ENCODE measurements at places on chromosomes 16 and 17. TPM values are rescaled to one million over a fixed set of nuclear protein-coding genes. Genes with fewer than 3 reads are reported as not detected.

DNA sequence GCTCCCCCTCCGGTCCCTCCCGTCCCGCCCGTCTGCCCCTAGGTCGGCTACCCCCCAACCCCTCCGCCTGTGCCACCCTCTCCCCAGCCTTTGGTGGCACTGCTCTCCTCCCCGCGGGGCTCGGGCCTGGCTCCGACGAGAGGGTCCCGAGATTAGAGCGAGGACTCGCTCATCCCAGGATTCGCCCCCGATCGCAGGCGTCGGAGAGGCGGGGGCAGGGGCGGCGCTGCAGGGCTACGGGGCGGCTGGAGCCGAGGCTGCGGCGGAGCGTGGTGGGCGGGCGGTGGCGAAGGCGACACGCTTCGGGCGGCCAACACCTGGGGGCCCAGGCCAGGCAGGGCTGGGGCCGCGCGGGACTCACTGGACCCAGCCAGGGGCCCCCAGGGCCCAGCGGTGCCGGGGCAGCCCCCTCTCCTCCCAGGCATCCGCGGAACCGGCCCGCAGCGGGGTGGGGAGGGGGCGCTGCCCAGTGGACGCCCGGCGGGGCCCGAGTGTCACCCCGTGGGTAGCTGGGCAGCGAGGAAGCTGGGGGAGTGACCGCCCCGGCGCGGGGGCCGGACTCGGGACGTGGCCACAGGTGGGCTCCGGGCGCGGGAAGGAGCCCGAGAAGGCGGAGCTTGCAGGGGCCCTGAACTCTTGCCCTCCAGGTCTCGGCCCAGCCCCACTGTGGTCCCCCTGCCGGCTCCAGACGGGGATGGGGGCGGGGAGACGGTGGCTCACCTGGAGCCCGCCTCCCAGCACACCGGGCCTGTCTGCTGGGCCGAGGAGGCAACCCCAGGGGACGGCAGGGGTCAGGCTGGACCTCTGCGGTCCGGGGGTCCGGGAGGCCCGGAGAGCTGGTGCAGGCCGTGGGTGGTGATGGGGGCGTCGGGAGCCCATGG lies 1.5 kb downstream of the MGAT5B start:
- no peak overlapping the region for H3K27ac ChIP-seq
- no peaks in the 10 kb centered on the region for H3K36me3 ChIP-seq
- peaks cover 28% of the 10 kb centered on the region for H3K4me1 ChIP-seq
- no peak for DNase-seq
- H3K4me3 ChIP-seq, result no peak overlapping the region

DNA sequence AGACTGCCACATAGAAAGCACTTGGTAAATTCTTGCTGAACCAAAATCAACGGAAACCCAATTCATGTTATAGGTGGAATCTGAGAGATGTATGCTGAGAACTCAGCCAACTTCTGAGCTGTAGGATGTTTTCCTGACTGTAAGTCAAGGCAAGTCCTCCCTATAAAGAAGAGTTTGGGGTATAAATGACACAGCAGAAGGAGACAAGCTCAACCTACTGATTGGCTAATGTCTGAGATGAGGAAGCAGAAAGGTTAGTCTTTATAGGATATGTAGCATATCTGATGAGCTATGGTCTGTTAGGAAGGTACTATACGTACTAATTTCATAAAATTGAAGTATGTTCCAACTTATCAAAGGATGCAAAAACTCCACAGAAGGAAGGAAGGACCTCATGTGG lies 99.5 kb downstream of the XYLT1 start:
- H3K4me3 ChIP-seq, result no peak overlapping the region
- H3K4me1 ChIP-seq, result no peaks in the 10 kb centered on the region
- DNase-seq, result no peak
- no peak overlapping the region for H3K27ac ChIP-seq
- H3K36me3 ChIP-seq, result no peaks in the 10 kb centered on the region

DNA sequence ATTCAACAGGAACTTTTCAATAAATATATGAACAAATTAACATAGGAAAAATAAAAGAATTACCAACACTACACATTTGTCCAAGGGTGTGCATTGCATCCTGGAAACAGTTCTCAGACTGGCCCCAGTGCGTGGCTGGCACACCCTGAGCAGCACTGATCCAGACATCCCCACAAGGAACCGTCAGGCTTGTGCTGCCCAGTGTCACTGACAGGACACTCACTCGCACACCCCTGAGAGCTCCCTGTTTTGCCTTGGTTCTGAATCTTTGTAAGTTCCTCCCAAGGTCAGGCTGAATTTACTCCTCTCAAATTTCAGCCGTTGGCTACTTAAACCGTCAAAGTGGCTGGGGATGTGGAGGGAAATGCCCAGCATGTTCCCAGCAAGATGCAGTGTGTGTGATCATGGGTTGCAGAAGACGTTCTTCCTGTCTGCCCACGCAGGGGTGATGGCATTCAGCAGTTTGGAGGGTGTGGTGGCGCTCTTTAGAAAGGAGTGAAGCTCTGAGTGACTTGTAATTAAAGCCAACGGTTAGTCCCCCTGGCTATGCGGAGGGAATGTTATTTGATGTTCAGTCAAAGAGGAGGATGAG lies 1.7 kb downstream of the MT2A start:
- H3K27me3 ChIP-seq, result no peaks in the 10 kb centered on the region
- peak; percentile 90 for DNase-seq
- no peaks in the 10 kb centered on the region for H3K36me3 ChIP-seq
- peak overlapping the region; percentile 99 for H3K27ac ChIP-seq
- H3K4me1 ChIP-seq, result peaks cover 48% of the 10 kb centered on the region

The SCNN1B gene
- total RNA-seq, result not detected

The CDH13 gene
- 21.1 TPM for total RNA-seq

The TNRC6C gene
- total RNA-seq, result 4.6 TPM

The SEZ6L2 gene
- total RNA-seq, result 1.8 TPM

Measured in fibroblast of lung (primary cell).